ENCODE measurements at places on chromosomes 11 and 22.

DNA sequence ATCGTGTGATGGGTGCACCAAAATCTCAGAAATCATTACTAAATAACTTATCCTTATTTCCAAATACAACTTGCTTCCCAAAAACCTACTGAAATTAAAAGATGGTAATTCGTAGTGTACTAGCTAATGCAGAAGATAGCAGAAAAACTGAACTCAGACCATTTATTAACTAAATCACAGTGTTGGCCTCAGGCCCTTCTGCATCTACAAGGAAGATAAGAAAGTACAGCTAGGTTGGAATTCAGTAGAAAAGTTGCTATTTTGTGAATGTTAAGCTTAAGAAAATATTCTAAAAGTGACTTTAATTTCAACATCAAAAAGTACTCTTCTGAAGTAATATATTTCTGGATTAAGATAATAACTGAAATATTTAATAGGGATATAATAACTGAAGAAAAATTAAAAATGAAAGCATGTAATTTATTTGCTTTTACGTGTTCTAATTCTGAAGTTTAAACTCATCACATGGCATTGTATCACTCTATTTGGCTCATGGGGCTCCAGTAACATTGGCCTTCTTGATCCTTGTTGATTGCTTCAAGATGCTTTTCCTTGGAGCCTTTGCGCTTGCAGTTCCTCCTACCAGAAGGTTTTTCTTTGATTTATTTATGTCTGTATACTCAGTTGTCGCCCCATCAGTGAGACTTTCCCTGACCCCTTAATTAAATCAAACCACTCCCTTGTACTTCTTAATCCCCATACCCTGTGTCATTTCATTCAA is 847.9 kb upstream of the ANO3 start:
- H3K27me3 ChIP-seq, result no peaks in the 10 kb centered on the region
- H3K36me3 ChIP-seq, result no peaks in the 10 kb centered on the region
- H3K27ac ChIP-seq, result no peak overlapping the region
- H3K4me3 ChIP-seq, result no peak overlapping the region
- no peaks in the 10 kb centered on the region for H3K4me1 ChIP-seq

- H3K36me3 ChIP-seq, result no peaks in the 10 kb centered on the region
- no peaks in the 10 kb centered on the region for H3K27me3 ChIP-seq
- no peaks in the 10 kb centered on the region for H3K4me1 ChIP-seq
Measured at GRCh38 chr11:6757373-6757967, 14.3 kb downstream of the OR2AG2 start.

- H3K27ac ChIP-seq, result no peak overlapping the region
- no peaks in the 10 kb centered on the region for H3K4me1 ChIP-seq
- H3K4me3 ChIP-seq, result no peak overlapping the region
- DNase-seq, result no peak
- peaks cover 5% of the 10 kb centered on the region for H3K36me3 ChIP-seq
Measured at GRCh38 chr11:20493340-20493739, 105.8 kb downstream of the PRMT3 start.

- H3K27ac ChIP-seq, result no peak overlapping the region
- H3K4me1 ChIP-seq, result no peaks in the 10 kb centered on the region
- no peak for DNase-seq
- no peak overlapping the region for H3K4me3 ChIP-seq
- no peaks in the 10 kb centered on the region for H3K27me3 ChIP-seq
Measured at GRCh38 chr11:74838188-74838587, 89.5 kb downstream of the RNF169 start.

- H3K4me3 ChIP-seq, result peak overlapping the region; percentile 29
- no peaks in the 10 kb centered on the region for H3K27me3 ChIP-seq
- peaks cover 86% of the 10 kb centered on the region for H3K4me1 ChIP-seq
Measured at GRCh38 chr11:35145271-35145670, 6.3 kb downstream of the CD44 start.

DNA sequence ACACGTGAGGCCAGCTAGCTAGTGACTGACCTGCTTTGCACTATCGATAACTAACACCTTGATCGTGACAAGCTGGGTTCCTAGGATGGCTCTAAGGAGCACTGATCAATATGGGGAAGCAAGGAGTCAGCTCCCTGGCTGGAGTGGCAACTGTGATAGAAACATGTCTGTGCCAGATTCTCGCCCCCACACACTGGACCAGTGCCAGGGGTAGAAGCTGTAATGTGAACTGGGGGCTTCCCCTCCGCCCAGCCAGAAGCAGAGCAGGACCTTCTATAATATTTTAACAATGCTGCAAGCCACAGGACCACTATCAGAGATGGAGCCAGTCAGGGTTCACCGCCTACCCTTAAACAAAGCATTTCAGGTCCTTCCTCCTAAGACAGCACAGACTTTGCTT is 96.5 kb downstream of the DSCAML1 start:
- no peak overlapping the region for H3K27ac ChIP-seq
- H3K27me3 ChIP-seq, result no peaks in the 10 kb centered on the region
- no peak for DNase-seq
- no peak overlapping the region for H3K4me3 ChIP-seq
- H3K36me3 ChIP-seq, result no peaks in the 10 kb centered on the region
- H3K4me1 ChIP-seq, result no peaks in the 10 kb centered on the region

DNA sequence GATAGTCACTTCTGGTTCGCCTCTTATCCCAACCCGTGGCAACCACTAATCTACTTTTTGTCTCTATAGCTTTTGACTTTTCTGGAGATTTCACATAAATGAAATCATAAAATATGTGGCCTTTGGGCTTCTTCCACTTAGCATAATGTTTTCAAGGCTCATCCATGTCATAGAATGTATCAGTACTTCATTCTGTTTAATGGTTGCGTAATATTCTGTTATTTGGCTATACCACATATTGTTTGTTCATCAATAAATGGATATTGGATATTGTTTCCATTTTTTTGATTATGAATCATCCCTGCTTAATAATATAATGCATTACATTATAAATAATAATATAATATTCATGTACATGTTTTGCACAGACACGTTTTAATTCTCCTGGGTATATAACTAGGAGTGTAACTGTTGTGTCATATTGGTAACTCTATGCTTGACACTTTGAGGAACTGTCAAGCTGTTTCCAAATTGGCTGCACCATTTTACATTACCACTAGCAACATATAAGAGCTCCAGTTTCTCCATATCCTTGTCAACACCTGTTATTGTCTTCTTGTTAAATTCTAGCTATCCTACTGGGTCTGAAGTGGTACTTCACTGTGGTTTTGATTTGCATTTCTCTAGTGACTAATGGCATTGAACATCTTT is 181.5 kb downstream of the CADM1 start:
- no peak overlapping the region for H3K27ac ChIP-seq
- H3K4me1 ChIP-seq, result no peaks in the 10 kb centered on the region
- DNase-seq, result no peak
- no peak overlapping the region for H3K4me3 ChIP-seq

- H3K27ac ChIP-seq, result no peak overlapping the region
- peaks cover 14% of the 10 kb centered on the region for H3K4me1 ChIP-seq
- H3K4me3 ChIP-seq, result no peak overlapping the region
- no peak for DNase-seq
Measured at GRCh38 chr22:23152238-23153114, 7.2 kb downstream of the RAB36 start.

DNA sequence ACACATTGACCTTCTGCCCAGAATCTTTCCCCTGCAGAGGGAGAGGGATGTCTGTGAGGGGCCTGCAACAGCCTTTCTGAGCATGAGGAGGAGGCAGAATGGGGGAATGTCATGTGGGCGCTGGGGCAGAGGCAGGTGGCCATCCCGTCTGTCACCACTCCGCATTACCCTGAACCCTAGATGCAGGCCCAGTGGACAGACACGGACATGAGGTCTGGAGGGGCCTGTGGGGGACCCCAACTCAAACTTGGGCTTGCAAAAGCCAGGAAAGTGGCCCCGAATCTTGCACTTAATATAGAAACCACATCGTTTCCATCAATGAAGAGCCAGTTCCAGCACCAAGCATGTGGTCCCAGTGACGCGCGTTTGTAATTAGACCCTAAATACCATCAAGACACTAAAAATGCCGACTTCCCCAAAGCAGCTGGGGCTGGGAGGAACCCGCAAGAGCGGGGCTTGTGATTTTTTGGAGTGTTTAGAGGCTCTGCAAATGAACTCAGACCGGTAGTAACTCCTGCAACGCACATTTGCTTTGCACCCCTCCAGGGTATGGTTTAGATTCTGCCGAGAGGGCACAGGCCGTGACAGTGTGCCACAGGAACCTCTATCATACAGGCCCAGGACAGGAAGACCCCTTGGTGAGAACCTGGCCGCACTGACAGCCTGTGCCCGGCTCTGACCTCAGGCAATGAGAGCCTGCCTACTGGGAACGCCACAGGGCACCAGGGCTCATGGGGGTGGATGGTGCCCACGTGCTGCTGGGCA is 109.3 kb downstream of the CTTN start:
- DNase-seq, result no peak
- H3K27ac ChIP-seq, result no peak overlapping the region
- H3K4me1 ChIP-seq, result no peaks in the 10 kb centered on the region
- H3K27me3 ChIP-seq, result no peaks in the 10 kb centered on the region
- H3K36me3 ChIP-seq, result no peaks in the 10 kb centered on the region

DNA sequence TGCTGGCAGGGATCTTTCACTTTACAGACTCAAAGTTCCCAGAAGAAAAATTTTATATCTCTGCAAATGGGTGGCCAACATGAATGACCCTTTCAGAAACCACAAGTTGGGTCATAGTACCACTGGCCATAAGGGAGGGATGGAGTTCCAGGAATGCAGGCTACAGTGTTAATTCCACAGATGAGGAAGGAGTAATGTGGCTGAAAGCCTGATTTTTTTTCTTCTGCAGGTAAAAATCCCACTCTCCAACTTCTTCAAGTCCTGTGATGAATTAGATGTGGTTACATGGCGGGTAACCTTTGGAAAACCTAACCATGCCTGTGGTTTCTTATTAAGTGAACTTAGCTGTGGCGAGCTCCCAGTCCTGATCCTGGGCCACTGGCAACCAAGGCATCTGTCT is 103.2 kb downstream of the SLC1A2 start:
- no peak overlapping the region for H3K4me3 ChIP-seq
- peaks cover 16% of the 10 kb centered on the region for H3K4me1 ChIP-seq
- DNase-seq, result no peak
- H3K27me3 ChIP-seq, result no peaks in the 10 kb centered on the region

DNA sequence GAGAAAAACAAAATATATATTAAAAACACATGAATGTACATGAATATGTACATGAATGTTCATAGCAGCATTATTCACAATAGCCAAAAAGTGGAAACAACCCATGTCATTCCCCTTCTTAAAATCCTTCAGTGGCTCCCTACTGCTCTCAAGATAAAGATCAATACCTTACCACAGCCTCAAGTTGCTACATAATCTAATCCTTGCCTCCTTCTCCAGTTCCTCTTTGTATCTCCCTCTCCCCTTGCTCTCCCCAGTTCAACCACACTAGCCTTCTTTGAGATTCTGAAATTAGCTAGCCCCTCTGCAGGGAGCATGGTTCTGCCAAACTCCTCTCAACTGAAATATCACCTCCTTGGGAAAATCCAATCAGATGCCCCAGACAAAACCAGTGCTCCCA is 28.1 kb downstream of the MTMR2 start:
- no peak overlapping the region for H3K4me3 ChIP-seq
- no peak overlapping the region for H3K27ac ChIP-seq
- no peaks in the 10 kb centered on the region for H3K36me3 ChIP-seq
- no peak for DNase-seq
- no peaks in the 10 kb centered on the region for H3K4me1 ChIP-seq
- no peaks in the 10 kb centered on the region for H3K27me3 ChIP-seq

GRCh38 chr11:69540118-69541000 is 58.9 kb downstream of the LINC01488 start:
- no peak for DNase-seq
- no peak overlapping the region for H3K4me3 ChIP-seq
- no peaks in the 10 kb centered on the region for H3K27me3 ChIP-seq
- no peaks in the 10 kb centered on the region for H3K36me3 ChIP-seq

GRCh38 chr22:47990481-47990880 is 1228.0 kb downstream of the TBC1D22A start:
- no peak overlapping the region for H3K4me3 ChIP-seq
- no peaks in the 10 kb centered on the region for H3K4me1 ChIP-seq
- no peak for DNase-seq
- H3K27ac ChIP-seq, result no peak overlapping the region
- no peaks in the 10 kb centered on the region for H3K36me3 ChIP-seq
- H3K27me3 ChIP-seq, result no peaks in the 10 kb centered on the region

GRCh38 chr11:126375726-126376125 is 20.2 kb downstream of the ST3GAL4 start:
- H3K27me3 ChIP-seq, result no peaks in the 10 kb centered on the region
- H3K36me3 ChIP-seq, result no peaks in the 10 kb centered on the region
- no peak for DNase-seq
- no peak overlapping the region for H3K4me3 ChIP-seq
- no peak overlapping the region for H3K27ac ChIP-seq

DNA sequence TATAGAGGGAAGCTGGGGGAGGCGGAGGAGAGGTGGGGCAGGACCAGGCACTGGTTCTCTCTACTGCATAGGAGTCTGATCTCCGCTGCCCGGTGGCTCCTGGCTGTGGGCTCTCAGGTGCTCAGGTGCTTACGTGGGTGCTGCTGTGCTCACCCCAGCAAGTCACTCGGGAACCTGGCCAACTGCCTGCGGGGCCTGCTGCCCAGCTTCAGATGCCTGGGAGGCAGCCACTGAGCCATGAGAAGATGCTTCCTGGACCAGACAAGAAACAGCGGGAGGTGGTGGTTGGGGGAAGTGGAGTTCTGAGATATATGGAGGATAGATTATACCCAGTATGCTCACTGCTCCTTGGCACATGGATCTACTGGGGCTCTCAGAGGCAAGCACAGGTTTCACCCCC is 1303.4 kb downstream of the TBC1D22A start:
- no peak overlapping the region for H3K27ac ChIP-seq
- H3K4me3 ChIP-seq, result no peak overlapping the region
- no peaks in the 10 kb centered on the region for H3K4me1 ChIP-seq
- H3K36me3 ChIP-seq, result no peaks in the 10 kb centered on the region

DNA sequence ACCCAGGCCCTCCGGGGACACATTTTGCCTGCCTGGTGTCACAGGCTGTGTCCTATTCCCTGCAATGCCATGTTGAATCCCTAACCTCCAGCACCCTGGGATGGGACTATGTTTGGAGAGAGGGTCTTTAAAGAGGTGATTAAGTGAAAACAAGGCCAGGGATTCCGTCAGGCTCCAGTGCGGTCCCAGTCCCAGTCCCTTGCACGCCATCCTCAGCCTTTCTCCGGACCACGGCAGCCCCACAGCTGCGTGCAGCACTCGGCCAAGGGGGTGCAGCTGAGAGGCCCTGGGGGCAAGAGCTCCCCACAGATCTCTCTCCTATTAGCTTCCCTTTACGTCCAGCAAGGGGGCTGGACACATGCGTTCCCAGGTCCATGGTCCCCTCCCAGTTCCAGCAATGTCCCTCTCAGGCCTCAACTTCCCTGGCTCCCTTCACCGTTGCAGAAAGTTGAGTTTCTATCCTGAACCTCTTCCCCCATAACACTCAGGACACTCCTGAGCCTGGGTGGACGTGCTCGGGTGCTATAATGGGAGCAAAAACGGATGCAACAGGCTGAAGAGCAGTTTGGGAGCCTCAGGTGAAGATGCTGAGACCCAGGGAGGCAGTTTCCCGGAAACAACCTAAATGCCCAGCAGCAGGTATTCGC is 1422.7 kb downstream of the BRD1 start:
- H3K27me3 ChIP-seq, result no peaks in the 10 kb centered on the region
- no peak overlapping the region for H3K27ac ChIP-seq
- H3K36me3 ChIP-seq, result no peaks in the 10 kb centered on the region
- H3K4me3 ChIP-seq, result no peak overlapping the region
- no peak for DNase-seq

- H3K4me1 ChIP-seq, result peaks cover 3% of the 10 kb centered on the region
- no peak for DNase-seq
- H3K36me3 ChIP-seq, result no peaks in the 10 kb centered on the region
- no peak overlapping the region for H3K27ac ChIP-seq
- H3K27me3 ChIP-seq, result peaks cover 43% of the 10 kb centered on the region
Measured at GRCh38 chr22:19750507-19751490, 9.8 kb upstream of the TBX1 start.

All from CD8-positive, alpha-beta memory T cell (primary cell).